ENCODE measurements at places on chromosomes 6 and 20. TPM values are rescaled to one million over a fixed set of nuclear protein-coding genes. Genes with fewer than 3 reads are reported as not detected.

Gene BNIP5
- total RNA-seq = not detected

Gene EPPIN
- total RNA-seq = 0.39 TPM

Gene ADAM33
- 15.3 TPM for total RNA-seq

Gene PTGIS
- 121 TPM for total RNA-seq

Gene TRIM31
- not detected for total RNA-seq

Gene FOXA2
- total RNA-seq = not detected

Gene HTR1E
- not detected for total RNA-seq

Gene SDCBP2
- 1.8 TPM for total RNA-seq

Gene ADGRF5
- 39.0 TPM for total RNA-seq

Gene SNRNP48
- 13.4 TPM for total RNA-seq

Gene RXRB
- total RNA-seq = 32.2 TPM

Gene MAK
- not detected for total RNA-seq

Gene MEI4
- not detected for total RNA-seq

Gene FRS3
- total RNA-seq = 2.8 TPM

Data from smooth muscle cell of the pulmonary artery (primary cell).